Smooth muscle cell of bladder (primary cell): ENCODE measurements at places on chromosomes 12 and 14. TPM values are rescaled to one million over a fixed set of nuclear protein-coding genes. Genes with fewer than 3 reads are reported as not detected.

The KRT73 gene
- total RNA-seq: not detected in 2 replicates

The MDP1 gene
- total RNA-seq: 16.2 and 17.7 TPM in 2 replicates

The KRT75 gene
- total RNA-seq: not detected in 2 replicates

The ACOT6 gene
- total RNA-seq: not detected in 2 replicates

The CACNA1C gene
- 5.0 and 10.1 TPM in 2 replicates for total RNA-seq

The RGS6 gene
- not detected in 2 replicates for total RNA-seq

The CLEC4D gene
- total RNA-seq: not detected in 2 replicates

The KCNC2 gene
- not detected in 2 replicates for total RNA-seq

The TMEM229B gene
- 0.57 and 1.0 TPM in 2 replicates for total RNA-seq

The TRMT5 gene
- total RNA-seq: 9.4 and 11.8 TPM in 2 replicates

The ENDOU gene
- total RNA-seq: not detected in 2 replicates

The SIRT4 gene
- total RNA-seq: 1.00 and 2.5 TPM in 2 replicates

The CDCA3 gene
- total RNA-seq: 2.0 and 2.1 TPM in 2 replicates

The TMEM253 gene
- total RNA-seq: not detected in 2 replicates

The CMTM5 gene
- total RNA-seq: 0.14 and 0.18 TPM in 2 replicates

The ACSM4 gene
- not detected in 2 replicates for total RNA-seq

The FOXJ2 gene
- 3.5 and 3.7 TPM in 2 replicates for total RNA-seq

The MANSC4 gene
- total RNA-seq: not detected in 2 replicates

The NGB gene
- not detected in 2 replicates for total RNA-seq

The FAM186B gene
- total RNA-seq: 0.28 and 0.37 TPM in 2 replicates

The GNG2 gene
- 10.8 and 16.8 TPM in 2 replicates for total RNA-seq

The PIK3C2G gene
- total RNA-seq: not detected in 2 replicates

The LUM gene
- total RNA-seq: 1,417 and 1,464 TPM in 2 replicates

The MGST1 gene
- 66.4 and 69.8 TPM in 2 replicates for total RNA-seq

The CAPZA3 gene
- total RNA-seq: 0.14 TPM in 1 of 2 replicates, not detected in the other

The XRCC3 gene
- 3.1 and 3.7 TPM in 2 replicates for total RNA-seq

The ERH gene
- total RNA-seq: 245 and 282 TPM in 2 replicates

The BMP4 gene
- total RNA-seq: 11.5 and 30.2 TPM in 2 replicates

The GPR68 gene
- total RNA-seq: 9.7 and 13.3 TPM in 2 replicates

The CPSF2 gene
- total RNA-seq: 31.3 and 47.4 TPM in 2 replicates

The ACOT2 gene
- total RNA-seq: 29.3 and 38.5 TPM in 2 replicates

The LACRT gene
- not detected in 2 replicates for total RNA-seq

The KLRC1 gene
- not detected in 2 replicates for total RNA-seq

The TROAP gene
- total RNA-seq: 1.2 and 3.7 TPM in 2 replicates

The LRTM2 gene
- not detected in 2 replicates for total RNA-seq

The AKAP5 gene
- 0.74 and 1.1 TPM in 2 replicates for total RNA-seq

The NANOG gene
- total RNA-seq: not detected in 2 replicates

The PLCZ1 gene
- not detected in 2 replicates for total RNA-seq

The MYH6 gene
- total RNA-seq: not detected in 2 replicates

The IRAK3 gene
- 8.1 and 12.1 TPM in 2 replicates for total RNA-seq

The GPRC5A gene
- 20.6 and 25.9 TPM in 2 replicates for total RNA-seq

The RNASE13 gene
- total RNA-seq: not detected in 2 replicates

The GUCY2C gene
- not detected in 2 replicates for total RNA-seq
